ENCODE measurements at places on chromosomes 4 and X. TPM values are rescaled to one million over a fixed set of nuclear protein-coding genes. Genes with fewer than 3 reads are reported as not detected.

- no peak for DNase-seq
Measured at GRCh38 chr4:39745920-39746319, 48.0 kb downstream of the UBE2K start.

DNA sequence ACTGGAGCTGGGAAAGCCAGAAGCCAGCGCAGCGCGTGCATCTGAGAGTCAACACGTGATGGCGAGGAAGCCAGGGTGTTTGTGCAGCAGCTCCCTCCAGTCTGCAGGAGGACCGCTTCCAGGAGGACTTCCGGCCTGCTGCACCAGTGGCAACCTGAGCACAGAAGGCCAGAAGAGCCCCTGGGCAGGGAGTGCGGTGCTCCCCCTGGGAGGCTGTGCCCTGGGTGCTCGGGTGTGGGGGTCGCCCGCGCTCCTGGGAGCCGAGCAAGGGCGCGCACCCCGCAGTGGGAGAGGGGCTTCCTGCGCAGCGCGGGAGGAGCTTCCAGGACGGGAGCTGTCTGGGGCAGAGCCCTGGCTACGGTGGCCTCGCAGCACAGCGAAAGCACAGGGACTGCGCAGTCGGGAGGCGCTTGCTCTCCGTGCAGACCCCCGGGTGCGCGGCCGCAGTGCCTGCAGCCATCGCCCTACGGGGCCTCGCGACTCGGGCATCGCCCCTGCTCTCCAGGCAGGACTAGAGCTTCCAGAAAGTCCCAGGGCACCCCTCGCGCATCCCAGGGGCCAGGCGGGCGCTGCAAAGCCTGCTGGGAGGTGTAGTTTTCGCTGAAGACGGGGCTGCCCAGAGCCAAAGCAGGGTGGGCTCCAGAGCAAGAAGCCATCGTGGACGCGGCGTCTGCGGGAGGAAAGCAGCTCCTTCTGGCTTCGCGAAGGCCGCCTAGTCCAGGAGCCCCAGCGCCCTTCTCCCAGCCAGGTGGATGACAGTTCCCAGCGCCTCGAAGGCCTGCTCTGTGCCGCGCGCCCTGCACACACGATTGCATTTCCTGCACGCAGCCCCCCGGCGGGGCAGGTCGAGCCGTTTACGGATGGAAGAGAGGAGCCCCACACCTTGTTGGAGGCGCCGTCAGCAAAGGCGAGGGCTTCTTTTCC, 24.1 kb upstream of the WFS1 start:
- peak; percentile 21 for DNase-seq

STAP1 gene
- total RNA-seq: 0.30 TPM

C4orf50 gene
- total RNA-seq: 0.10 TPM

KLB gene
- total RNA-seq: 6.4 TPM

CTBP1 gene
- total RNA-seq: 68.6 TPM

MYOZ2 gene
- 21.2 TPM for total RNA-seq

DNA sequence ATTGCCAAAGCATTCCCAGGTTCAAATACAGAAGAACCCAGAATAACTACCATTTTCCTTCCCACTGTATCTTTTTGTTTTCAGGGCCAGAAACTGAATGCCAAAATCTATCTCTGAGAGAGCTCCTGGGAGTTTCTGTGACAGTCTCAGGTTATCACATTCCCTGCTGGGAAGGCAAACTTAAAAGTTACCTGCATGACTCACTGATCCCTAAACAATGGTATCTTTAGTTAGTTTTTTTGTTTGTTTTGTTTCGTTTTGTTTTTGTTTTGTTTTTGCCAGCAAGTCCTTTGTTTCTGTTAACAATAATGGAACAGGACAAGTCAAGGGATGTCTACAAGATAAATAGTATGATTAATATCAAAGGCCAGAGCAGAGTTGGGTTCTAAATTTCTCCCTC, 34.3 kb downstream of the PAPSS1 start:
- no peak for DNase-seq

DNA sequence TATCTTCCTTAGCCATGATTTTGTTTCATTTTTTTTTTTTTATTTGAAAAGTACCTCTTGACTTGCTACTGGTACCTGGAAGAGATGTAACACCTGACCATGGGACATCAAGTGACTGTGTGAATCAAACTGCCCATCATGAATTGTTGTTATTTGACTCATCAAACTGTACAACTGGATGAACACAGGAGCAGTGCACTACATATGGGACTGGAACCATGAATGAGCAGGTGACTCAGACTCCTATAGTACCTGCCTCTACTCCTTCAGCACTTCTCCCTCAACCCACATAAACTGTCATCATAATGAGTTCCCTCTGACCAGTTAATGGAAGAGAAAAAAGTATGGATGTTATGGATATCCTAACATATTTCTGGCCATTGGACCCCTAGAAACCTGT, 15.9 kb upstream of the UBE2D3 start:
- DNase-seq: no peak

- no peak for DNase-seq
Measured at GRCh38 chrX:112083624-112084326, 1.2 kb upstream of the TRPC5 start.

DNAAF6 gene
- total RNA-seq: not detected

MAGEA4 gene
- total RNA-seq: not detected

FGFBP2 gene
- total RNA-seq: 2.6 TPM

BCAP31 gene
- total RNA-seq: 92.8 TPM

DNA sequence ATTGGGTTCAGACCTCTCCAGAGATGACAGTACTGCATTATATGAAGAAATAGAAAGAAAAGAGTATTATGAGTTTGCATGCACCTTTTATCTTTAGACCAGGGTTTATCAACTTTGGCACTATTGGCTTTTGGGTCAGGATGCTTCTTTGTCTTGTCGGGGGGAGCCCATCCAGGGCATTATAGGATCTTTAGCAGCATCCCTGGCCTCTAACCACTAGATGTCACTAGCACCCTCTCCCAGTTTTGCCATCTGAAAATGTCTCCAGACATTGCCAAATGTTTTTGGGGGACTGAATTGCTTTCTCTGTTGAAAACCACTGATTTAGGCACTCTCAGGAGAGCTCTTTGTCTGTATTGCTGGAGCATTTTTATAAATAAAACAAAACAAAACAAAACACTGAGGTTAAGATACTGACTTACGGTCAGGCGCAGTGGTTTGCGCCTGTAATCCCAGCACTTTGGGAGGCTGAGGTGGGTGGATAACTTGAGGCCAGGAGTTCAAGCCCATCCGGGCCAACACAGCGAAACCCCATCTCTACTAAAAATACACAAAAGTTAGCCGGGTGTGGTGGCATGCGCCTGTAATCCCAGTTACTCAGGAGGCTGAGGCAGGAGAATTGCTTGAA, 23.6 kb downstream of the CA5B start:
- peak; percentile 14 for DNase-seq

- DNase-seq: no peak
Measured at GRCh38 chr4:168398188-168398587, 79.6 kb upstream of the DDX60 start.

STARD8 gene
- total RNA-seq: 4.5 TPM

DNA sequence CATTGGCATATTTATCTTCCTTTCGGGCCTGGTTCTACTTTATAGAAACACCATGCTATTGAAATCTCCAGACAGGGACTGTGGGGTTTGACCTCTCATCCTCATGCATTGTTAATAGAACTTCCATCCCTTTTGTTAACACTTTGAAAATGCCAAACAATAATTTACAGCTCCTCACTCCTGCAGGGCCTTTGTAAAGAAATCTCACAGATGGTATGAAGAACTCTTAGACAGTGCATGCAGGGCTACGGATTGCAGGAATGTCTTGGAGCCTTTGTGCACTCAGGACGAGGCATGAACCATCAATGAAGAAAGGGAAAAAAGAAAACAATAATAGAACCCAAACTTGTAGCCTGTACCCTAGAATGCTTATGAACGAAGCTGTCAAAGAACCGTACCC, 92.8 kb upstream of the TMEM47 start:
- DNase-seq: no peak

DNA sequence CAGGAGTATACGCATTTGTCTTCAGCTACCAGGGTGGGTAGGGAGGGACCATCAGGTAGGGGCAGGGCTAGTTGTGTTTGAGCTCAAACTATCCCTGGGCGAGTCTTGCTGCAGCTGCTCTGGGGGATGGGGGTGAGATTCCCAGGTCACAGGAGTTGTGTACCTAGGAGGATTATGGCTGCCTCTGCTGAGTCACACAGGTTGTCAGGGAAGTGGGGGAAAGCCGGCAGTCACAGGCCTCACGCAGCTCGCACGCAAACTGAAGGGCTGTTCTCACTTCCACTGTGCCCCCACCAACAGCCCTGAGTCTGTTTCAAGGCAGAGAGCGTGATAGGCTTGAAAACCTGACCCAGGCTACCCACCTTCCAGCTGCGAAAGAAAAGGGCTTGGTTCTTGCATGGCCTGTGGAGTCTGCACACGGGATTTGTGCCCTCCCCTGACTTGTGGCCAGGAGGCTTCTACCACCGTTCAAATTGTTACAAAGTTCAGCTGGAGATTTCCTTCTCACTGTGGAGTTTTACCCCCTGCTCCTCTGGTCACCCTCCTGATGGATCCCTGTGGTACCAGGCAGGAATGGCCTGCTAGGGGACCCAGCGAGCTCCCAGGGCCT, 63.8 kb downstream of the ARFIP1 start:
- DNase-seq: no peak

DNA sequence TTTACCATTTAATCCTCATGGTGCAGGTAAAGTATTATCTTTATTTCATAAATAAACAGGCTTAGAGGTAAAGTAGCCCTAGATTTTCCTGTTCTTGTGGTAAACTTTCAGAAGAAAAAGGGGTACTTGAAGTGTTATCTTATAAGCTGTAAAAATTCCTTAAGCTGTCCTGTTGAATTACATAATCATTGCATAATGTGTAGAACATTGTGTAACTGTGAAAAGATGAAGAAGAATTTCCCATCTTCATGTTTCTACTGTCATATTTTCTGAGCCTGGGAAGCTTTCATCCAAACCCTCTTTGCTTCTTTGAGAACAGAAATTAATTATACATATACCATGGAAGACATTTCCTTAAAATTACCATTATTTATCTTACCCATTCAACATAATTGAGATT, 90.5 kb downstream of the ELOVL6 start:
- no peak for DNase-seq

- no peak for DNase-seq
Measured at GRCh38 chr4:82256718-82257117, 117.1 kb downstream of the HNRNPD start.

DNA sequence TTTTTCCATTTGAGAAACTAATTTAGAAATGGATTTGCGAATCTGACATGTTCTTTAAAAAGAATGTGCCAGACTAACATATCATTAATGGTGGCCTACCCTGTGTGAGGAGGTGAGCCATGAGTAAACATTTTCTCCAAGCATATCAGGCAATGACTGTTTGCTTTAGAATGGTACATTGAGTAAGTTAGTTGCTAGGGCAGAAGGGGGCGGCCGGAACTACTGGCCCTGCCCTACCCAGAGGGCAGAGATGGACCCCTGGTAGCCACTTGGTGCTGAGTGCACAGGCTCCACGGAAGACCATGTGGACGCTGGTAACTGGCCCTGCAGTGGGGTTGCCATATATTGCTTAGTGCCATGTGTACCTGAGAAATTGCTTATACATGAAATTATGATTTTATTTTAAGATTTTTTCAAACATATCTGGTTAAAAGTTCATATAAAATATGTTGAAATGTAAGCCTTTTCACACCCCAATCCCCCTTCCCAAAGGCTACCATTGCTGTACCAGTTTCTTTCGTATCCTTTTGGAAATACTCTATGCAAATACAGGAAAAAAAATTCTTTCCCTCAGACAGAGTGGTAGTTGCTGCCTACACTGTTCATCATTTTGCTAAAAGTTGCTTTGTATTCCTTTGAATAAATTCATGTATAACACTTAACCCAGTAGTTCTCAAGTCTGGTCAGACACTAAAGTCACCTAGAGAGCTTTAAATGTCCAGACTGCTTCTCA, 8.8 kb downstream of the FNIP2 start:
- no peak for DNase-seq

RBMX2 gene
- total RNA-seq: 17.7 TPM

Data from skin of body (tissue), 3 donors.